ENCODE measurements at places on chromosomes 7 and 10. TPM values are rescaled to one million over a fixed set of nuclear protein-coding genes. Genes with fewer than 3 reads are reported as not detected.

The PTF1A gene
- not detected for total RNA-seq

GRCh38 chr10:109412353-109412752, 511.0 kb downstream of the XPNPEP1 start:
- DNase-seq: no peak

- no peak for DNase-seq
These were observed 82.4 kb downstream of the SGMS1 start for GRCh38 chr10:50541317-50541716.

DNA sequence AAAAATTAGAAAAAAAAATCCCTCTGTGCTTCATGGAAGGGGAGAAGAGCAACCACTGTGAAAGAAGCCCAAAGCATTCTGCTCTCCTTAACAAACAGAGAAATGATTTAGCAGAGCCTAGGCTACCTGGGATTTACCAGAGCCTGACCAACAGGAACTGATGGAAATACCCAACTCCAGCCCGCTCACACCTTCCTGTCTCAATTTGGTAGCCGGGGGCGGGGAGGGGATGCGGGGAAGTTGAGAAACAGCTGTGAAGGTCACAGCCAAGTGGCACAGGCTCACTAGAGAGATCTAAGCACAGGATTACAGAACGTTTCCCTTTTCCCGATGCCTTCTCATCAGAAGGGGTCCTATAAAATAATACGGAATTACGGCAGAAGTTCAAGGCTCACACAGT, 17.6 kb downstream of the RSU1 start:
- no peak for DNase-seq

Data from thoracic aorta (tissue), 2 donors.